Ascending aorta (tissue), 2 donors: ENCODE measurements at places on chromosomes 7 and 10. TPM values are rescaled to one million over a fixed set of nuclear protein-coding genes. Genes with fewer than 3 reads are reported as not detected.

WDR86 gene
- total RNA-seq: 4.0 TPM

ST7 gene
- 19.2 TPM for total RNA-seq

ABCB1 gene
- 5.5 TPM for total RNA-seq

PNLIPRP3 gene
- total RNA-seq: not detected

PPP1R17 gene
- not detected for total RNA-seq

PPP1R3A gene
- not detected for total RNA-seq

SEC31B gene
- total RNA-seq: 9.2 TPM

ZP3 gene
- total RNA-seq: 1.1 TPM

RBM17 gene
- total RNA-seq: 22.7 TPM

PRPS1L1 gene
- not detected for total RNA-seq

C10orf67 gene
- not detected for total RNA-seq

ANKRD16 gene
- total RNA-seq: 10.4 TPM

FKBP9 gene
- 302 TPM for total RNA-seq

GJC3 gene
- total RNA-seq: not detected

NPY4R2 gene
- not detected for total RNA-seq

CNOT4 gene
- total RNA-seq: 14.8 TPM

SFMBT2 gene
- 2.2 TPM for total RNA-seq

ANXA8L1 gene
- not detected for total RNA-seq

NFE2L3 gene
- 10.0 TPM for total RNA-seq

LAMB4 gene
- total RNA-seq: not detected

ENO4 gene
- total RNA-seq: not detected

AQP1 gene
- 2,113 TPM for total RNA-seq

NKX1-2 gene
- not detected for total RNA-seq

EN2 gene
- not detected for total RNA-seq

SFTPA1 gene
- not detected for total RNA-seq

KCNH2 gene
- not detected for total RNA-seq

FZD1 gene
- 39.1 TPM for total RNA-seq

ADARB2 gene
- not detected for total RNA-seq

INHBA gene
- total RNA-seq: 41.5 TPM

ACSM6 gene
- not detected for total RNA-seq

FUOM gene
- total RNA-seq: 38.5 TPM

ABCC2 gene
- 0.96 TPM for total RNA-seq

TMEM225B gene
- total RNA-seq: 0.43 TPM

GALNT11 gene
- total RNA-seq: 146 TPM

DENND2A gene
- 7.5 TPM for total RNA-seq

WNT16 gene
- total RNA-seq: not detected

LIPM gene
- total RNA-seq: not detected

LBX1 gene
- total RNA-seq: not detected

CH25H gene
- 1.7 TPM for total RNA-seq

RNF32 gene
- 0.32 TPM for total RNA-seq

CUZD1 gene
- not detected for total RNA-seq

NPC1L1 gene
- total RNA-seq: not detected

SND1 gene
- 93.8 TPM for total RNA-seq

WIPF3 gene
- total RNA-seq: 4.6 TPM

FFAR4 gene
- total RNA-seq: not detected
